Stimulated activated CD4-positive, alpha-beta T cell treated with anti-CD3 and anti-CD28 coated beads, Interleukin-4, amount 100 ng/mL, for 24 hours (primary cell): ENCODE measurements at places on chromosomes 2 and 18.

DNA sequence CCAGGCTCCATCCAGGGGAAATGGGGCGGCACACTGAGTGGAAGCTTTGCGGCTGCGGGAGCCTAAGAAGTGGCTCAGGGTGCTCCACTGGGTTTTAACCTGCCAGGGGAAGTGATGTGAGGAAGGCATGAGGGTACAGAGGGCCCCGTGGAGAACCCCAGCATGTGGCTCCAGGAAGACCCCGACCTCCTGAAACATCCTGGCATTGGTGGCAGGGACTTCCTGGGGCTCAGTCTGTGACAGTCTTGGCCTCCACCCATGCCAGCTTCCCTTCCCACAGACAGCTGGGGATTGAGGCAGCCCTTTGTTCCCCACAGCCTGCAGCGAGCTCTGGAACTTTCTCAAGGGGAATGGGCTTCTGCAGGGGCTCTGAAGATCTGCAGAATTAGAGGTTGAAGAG lies 146.6 kb downstream of the TNS1 start:
- no peak for DNase-seq

DNA sequence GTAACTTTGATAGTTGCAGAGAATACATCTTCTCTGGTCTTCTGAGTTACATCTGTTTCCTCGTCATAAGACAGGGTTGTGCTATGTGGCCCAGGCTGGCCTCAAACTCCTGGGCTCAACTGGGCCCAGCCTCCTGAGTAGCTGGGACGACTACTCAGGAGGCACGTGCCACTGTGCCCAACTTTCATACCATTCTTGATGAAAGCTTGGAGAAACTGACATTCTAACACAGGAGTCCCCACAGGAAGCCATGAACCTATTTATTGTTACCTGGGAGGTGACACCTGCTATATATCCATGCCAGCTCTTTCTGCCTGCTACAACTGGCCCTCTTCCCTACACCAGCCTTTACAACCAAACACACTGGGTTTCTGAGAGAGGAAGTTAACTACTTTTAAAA lies 19.1 kb downstream of the EIF2AK3 start:
- no peak for DNase-seq

GRCh38 chr2:143152637-143153036 lies 23.4 kb downstream of the ARHGAP15 start:
- DNase-seq: no peak

DNA sequence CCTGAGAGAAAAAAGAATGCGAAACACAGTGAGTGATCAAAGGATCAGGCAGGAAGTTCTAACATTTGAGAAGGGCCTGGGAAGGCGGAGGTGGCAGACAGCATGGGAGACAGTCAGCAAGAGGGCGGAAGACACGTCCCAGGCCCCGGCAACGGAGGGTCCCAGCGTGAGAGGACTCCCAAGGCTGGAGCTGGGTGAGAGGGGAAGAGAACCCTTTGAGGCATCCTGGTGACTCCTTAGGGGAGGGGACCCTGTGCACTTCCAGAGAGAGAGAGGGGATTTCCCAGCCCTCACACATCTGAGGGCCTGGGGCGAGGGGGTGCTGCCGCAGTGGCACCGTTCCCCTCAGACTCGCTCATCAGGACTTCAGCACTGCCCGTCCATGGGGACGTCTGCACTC lies 133.4 kb downstream of the RTP5 start:
- DNase-seq: no peak

GRCh38 chr2:119476301-119477112 lies 44.9 kb downstream of the TMEM37 start:
- no peak for DNase-seq

GRCh38 chr2:104616856-104617255 lies 237.1 kb upstream of the POU3F3 start:
- no peak for DNase-seq
